ENCODE measurements at places on chromosomes 12 and 14. TPM values are rescaled to one million over a fixed set of nuclear protein-coding genes. Genes with fewer than 3 reads are reported as not detected.
A peak's percentile ranks its signal among the peaks of the same experiment; 100 is the strongest.

DNA sequence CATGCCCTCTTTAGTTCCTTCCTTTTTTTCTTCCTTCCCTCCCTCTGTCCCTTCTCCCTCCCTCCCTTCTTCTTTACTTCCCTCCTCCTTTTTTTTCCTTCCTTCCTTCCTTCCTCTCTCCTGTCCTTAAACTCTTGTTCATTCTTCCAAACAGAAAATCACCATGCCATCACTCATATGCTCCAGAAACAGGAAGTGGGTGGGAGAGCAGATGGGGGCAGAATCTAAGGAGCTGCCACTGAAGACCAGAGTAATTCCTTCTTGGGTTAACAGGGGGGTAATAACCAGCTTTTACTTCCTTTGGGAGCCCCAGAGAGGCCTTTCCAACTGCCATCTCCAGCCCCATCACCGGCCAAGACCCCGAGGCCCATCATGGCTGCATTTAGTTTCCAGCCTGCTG lies 51.2 kb downstream of the SVOP start:
- DNase-seq: no peak

DNA sequence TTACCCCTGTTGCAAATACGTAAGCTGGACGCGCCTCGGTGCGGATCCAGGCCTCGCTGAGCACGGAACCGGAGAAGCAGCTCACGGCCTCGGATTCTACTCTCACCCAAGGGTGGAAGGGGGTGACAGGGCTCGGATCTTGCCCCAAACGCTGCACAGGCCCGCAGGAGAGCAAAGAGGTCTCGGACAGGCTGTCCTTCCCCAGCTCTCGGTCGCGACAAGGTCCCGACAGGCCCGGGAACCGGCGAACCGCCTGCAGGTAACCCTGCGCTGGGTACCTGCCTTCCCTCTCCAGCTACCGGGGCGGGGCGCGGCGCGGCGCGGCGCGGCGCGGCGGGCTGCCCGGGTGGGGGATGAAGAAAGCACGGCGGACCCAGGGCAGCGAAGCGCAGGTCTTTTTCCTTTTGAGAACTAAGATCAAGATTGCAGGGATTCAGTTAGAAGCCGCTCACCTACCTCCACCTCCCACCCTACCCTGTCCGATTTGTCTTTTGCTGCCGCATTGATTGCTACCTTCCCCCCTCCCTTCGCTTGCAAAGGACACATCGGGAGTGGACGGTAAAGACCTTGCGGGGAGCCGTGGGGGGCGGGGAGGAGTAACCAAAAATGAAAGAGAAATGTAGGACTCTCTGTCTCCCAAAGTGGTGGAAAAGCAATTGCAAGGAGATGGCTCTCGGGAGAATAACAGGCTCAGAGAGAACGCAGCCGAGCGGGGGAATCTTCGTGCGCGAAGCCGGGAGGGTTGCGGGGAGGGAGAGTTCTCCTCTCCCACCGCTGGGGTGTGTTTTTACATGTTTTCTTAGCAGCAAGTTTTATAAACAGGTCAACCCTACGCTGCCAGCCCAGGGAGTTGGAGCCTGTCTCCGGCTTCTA lies 8.4 kb upstream of the TBX3 start:
- DNase-seq: peak; percentile 21

DNA sequence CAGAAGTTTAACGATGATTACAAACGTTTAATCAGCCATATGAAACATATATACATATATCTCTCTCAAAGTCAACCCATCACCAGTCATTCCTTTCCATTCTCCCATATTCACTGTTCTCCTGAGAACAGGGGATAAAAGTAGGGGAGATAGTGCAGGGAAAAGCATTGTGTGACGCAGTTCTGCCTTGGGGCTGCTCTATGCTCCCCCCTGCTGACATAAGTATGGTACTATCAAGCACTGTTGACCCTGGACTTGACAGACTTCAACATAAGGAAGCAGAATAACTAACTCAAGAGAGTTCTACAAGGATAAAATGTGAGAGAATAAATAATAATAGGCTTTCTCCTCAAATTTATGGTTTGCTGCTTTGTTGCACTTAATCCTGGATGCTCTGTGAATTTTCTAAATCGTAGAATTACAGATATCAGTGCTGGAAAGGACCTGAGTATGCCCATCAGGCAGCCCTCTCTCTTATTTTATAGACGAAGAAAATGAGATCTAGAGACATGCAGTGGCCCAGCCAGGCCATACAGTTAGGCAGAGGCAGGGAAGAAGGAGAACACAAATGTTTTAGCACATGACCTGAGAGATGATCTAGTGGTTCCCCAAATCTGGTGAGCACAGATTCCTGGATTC lies 87.2 kb downstream of the SCN8A start:
- DNase-seq: no peak

DNA sequence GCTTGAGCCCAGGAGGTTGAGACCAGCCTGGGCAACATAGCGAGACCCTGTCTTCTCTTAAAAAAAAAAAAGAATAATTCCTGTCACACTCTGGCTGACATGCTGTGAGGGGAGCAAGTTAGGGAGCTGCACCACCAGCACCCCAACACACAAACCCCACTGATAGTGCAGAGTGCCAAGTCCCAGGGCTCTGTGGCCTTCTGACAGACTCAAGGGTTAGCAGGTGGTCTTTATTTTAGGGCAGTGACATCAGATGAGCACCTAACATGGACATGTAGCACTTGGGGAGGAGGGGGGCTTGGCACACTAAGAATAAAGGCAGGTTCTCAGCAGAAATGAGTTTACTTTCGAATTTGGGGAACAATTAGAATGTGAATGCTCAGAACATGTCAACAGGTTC lies 6.8 kb downstream of the USP5 start:
- no peak for DNase-seq

DNA sequence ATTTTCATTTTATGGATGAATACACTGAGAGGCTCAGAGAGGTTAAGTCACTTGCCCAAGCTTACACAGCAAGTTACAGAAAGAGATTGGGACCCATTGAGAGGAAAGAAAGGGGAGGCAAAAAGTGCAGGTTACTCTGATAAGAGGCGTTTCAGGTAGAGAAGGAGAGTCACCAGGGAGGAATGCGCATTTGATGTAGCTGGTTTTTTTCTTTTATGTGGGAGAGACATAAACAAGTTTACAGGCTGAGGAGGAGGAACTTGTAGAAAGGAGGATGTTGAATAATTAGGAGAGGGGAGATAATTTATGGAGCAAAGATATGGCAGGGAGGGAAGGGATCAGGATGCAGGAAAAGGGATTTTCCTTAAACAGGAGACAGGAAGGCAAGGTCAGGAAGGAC lies 297.0 kb downstream of the PCNX1 start:
- no peak for DNase-seq

Gene PIGH
- polyA plus RNA-seq: 26.0 TPM

Gene PLEKHH1
- polyA plus RNA-seq: 43.3 TPM

Gene TCL1A
- not detected for polyA plus RNA-seq
